ENCODE measurements at places on chromosomes 4 and X.

GRCh38 chrX:84487365-84488353 lies 14.6 kb downstream of the HDX start:
- DNase-seq: no peak

DNA sequence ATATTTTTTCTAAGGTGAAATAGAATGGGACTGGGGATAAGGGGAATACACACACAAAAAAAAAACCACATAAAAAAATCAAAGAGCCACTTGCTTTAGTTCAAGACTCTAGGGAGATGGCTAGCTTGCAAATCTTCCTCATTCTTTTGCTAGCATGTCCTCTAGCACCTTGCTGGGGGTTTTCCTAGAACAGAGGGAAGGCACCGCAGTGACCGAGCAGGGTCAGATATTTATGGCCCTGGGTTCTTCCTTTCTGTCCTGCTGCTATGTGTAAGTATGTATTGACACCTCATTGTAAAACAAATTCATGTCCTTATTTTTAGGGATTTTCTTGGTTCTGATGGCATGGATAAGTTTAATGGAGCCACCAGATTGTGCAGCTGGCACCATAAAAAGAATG lies 81.2 kb downstream of the SHISA3 start:
- DNase-seq: no peak

- no peak for DNase-seq
Measured at GRCh38 chr4:81031796-81032551, 1.5 kb downstream of the BMP3 start.

DNA sequence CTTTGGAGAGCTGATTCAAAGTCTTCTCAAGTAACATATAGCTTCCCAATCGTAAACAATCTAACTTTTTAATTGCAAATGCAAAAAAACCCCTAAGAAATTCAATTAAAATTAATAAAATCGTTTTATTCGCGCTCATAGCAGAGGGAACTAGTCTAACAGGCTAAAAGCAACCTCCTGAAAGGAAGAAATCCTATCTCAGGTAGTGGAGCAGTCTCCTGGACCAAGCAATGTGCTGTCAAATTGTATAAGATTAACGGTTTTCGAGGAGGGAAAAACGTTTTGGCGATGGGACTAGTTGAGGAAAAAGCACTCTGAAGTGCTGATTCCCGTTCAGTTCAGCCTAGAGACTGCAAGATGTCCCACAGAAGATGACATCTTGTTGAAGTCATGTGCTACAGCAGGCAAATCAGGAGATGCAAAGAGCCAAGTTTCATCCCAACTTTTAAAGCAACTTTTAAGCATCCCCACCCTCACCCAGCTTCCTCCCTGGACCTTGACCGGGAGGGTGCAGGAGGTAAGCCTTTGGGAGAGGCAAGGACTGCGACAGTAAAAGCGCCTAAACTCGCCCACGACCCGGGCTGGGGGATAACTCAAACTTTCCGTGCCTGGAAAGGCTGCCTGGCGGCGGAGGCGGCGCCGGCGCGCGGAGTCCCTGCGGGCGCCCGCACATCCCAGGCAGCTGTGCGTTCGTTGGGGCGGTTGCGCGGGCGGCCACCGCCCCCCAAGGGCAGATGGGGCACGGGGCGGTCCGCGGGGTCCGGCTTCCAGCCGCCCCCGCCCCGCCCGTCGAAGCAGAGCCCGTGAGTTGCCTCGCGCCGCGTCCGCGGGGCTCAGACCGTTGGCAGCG lies 784 bp downstream of the MAP7D3 start:
- no peak for DNase-seq

DNA sequence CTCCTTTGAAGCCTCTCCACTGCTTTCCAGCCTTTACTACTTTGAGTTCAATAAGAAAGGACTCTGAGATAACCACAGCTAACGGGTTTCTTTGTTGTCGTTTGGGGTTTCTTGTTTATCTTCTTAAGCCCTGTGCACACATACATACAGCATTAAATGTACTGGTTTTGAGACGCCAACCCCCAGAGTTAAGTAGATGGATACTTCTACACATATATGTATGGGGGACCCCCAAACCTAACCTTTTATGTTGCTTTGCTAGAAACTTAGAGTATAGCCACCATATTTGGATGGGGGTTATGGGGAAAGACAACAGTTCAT lies 697 bp downstream of the CEP135 start:
- no peak for DNase-seq

GRCh38 chr4:78766650-78767049 lies 9.5 kb upstream of the BMP2K start:
- no peak for DNase-seq

GRCh38 chr4:119286377-119287002 lies 35.4 kb downstream of the FABP2 start:
- DNase-seq: peak; percentile 60
